ENCODE measurements at places on chromosomes 12 and 14.

DNA sequence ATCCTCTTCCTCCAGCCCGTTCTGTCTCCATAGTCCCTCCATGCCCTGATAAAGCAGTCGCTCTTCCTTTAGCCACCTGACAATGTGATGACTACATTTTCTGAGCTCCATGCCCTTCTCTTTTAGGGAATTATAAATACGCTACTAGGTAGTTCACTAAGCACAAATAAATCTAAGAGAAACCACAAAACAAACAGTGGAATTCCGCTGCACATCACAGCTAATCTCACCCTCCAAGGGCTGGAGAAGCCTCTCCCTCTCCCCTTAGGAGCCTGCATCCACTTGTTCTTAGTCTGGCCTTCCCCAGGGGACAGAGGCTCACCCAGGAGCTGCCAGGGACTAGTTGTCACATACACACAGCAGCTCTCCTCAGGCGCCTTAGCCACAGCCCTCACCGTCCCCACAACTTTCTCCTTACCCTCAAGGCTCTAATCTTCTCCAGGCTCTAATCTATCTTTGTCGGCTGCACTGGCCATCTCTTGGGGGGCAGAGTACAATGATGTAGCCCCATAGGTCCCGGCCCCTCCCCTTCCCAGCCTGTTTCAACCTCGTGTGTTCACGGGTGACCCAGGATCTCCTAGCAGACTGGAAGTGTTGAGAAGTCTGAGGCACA is 55.9 kb upstream of the GPR68 start:
- no peak for DNase-seq

GRCh38 chr12:22160396-22161003 is 114.5 kb downstream of the CMAS start:
- no peak for DNase-seq

GRCh38 chr12:52739963-52740362 is 36.6 kb upstream of the KRT77 start:
- no peak for DNase-seq

- DNase-seq, result no peak
Observed at GRCh38 chr12:115213538-115214016, 529.6 kb upstream of the TBX3 start.

DNA sequence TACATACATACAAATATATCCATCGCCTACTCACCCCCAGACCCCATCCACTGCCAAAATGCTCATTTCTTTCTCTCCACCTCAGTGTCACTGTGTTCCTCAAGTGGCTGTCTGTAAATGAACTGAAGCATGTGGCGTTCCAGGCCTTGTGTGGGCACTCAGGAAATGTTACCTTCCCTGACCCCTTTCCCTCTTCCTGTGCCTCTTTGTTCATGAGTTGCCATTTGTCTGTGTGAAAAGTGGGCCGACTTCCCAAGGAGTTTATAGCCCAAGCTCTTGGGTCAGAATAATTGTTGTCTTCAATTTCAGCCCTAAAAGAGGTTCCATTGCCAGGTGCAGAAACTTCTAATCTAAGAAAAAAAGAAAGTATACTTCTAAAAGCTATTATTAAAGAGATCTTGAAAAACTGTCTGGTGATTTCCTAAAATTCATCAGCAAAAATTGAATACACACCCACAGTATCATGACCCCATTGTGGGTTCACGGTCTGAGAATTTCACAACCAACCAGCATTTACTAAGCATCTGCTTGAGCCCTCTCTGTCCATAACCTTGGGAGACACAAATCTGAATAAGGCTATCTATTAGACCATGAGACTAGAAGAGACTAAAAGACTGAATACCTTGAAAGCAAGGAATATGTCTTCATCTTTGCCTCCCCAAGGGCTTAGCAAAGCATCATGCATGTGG is 201.4 kb upstream of the EEA1 start:
- no peak for DNase-seq

DNA sequence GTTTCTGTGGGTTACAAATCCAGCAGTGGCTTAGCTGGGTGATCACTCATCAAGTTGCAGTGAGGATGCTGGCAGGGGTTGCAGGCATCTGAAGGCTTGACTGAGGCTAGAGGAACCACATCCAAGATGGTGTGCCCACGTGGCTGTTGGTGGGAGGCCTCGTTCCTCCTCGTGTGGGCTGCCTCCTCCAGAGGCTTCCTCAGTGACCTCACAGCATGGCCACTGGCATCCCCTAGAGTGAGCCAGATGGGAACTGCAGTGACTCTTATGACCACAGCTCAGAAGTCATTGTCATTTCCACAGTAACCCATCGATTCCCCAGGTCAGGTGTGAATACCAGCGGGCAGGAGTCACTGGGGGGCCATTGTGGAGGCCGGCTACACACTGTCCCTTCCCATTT is 17.8 kb downstream of the AACS start:
- DNase-seq, result no peak

- no peak for DNase-seq
Observed at GRCh38 chr12:57126561-57126960, 1.7 kb upstream of the LRP1 start.

DNA sequence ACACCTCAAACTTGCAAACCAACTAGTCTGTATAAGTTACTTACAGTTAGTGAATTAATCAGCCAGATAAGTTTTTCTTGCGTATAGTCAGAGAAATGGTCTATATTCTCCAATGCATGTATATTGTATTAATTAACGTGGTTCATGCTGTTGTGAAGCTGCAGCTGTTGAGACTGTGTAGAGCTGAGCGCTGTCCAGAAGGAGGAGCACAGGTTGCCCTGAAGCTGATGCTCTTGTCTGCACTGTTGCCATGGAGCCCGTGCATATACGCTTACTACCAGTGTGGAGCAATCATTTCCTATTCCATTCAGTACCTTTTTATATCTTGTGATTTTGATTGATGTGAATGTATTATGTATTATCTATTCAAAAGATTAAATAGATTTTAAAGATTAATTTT is 74.3 kb upstream of the ARID2 start:
- peak; percentile 57 for DNase-seq

- no peak for DNase-seq
Observed at GRCh38 chr12:18332173-18332572, 70.9 kb downstream of the PIK3C2G start.

DNA sequence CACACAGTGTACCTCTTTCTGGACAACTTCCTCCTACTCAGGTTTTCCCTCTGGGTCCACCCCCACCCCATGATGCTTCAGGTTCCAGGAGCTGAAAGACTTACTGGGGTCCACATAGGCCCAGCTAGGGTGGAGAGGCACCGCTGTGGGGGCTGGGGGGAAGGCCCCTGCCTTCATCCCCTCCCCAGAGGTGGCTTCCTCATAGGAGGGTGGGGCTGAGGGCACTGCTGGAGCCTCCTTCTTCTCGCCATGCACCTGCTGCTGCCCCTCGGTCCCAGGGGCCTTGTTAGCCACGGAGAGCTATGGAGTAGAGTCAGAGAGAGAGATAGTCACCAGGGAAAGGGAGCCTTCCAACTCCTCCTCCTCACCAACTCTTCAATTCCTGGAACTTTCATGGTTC is 2.7 kb downstream of the FAIM2 start:
- no peak for DNase-seq

Measured in activated T-cell treated with anti-CD3 and anti-CD28 coated beads, Interleukin-2, amount 50 U/mL, for 1 hour (primary cell).